ENCODE measurements at places on chromosomes 13 and 19.

DNA sequence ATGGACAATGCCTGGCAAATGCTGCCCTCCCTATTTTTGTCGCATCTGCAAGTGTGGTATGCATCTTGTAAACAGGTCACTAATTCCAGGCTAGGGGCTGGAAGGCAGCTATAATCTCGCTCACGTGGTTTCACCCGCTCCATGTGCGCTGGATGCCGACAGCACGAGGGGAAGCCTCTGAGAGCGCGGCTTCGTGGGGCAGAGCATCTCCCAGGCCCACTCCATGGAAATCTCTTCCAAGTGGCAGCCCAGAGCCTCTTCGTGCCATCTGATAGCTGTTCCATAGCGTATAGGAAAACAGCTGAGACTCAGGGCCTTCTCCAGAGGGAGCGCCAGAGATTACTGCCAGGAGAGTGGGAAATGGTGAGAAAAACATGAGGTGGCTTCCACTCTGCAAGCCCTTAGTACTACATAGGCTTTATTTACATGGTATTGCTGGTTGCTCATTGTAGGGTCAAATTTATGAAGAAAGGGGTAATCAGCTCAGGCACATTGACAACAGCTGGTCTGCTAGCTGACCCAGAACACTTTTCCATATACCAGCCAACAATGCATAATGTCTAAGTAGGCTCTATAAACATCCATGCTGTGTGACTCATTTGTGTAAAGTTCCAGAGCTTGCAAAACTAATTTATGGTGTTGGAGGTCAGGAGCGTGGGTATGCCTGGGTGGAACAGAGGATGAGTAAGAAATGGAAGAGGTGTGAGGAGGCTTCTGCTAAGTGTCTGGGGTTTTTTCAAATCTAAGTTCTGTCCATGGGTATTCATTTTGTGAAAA lies 165.2 kb downstream of the SHISA2 start:
- H3K27ac ChIP-seq, result no peak overlapping the region
- H3K36me3 ChIP-seq, result no peaks in the 10 kb centered on the region
- no peak for DNase-seq
- no peaks in the 10 kb centered on the region for H3K27me3 ChIP-seq
- peaks cover 5% of the 10 kb centered on the region for H3K4me1 ChIP-seq

- no peak overlapping the region for H3K4me3 ChIP-seq
- H3K27me3 ChIP-seq, result no peaks in the 10 kb centered on the region
Observed at GRCh38 chr13:34722922-34723321, 219.1 kb upstream of the NBEA start.

GRCh38 chr13:48626077-48626449 lies 27.7 kb upstream of the CYSLTR2 start:
- H3K27ac ChIP-seq, result no peak overlapping the region
- no peaks in the 10 kb centered on the region for H3K36me3 ChIP-seq
- no peak overlapping the region for H3K4me3 ChIP-seq
- H3K4me1 ChIP-seq, result no peaks in the 10 kb centered on the region
- H3K27me3 ChIP-seq, result no peaks in the 10 kb centered on the region

- H3K36me3 ChIP-seq, result peaks cover 7% of the 10 kb centered on the region
- DNase-seq, result no peak
- peaks cover 54% of the 10 kb centered on the region for H3K4me1 ChIP-seq
- no peak overlapping the region for H3K4me3 ChIP-seq
- H3K27me3 ChIP-seq, result no peaks in the 10 kb centered on the region
- no peak overlapping the region for H3K27ac ChIP-seq
Observed at GRCh38 chr19:18271433-18271841, 2.8 kb downstream of the IQCN start.

GRCh38 chr13:60372141-60372540 lies 24.9 kb upstream of the TDRD3 start:
- no peak for DNase-seq
- H3K36me3 ChIP-seq, result no peaks in the 10 kb centered on the region
- H3K4me1 ChIP-seq, result no peaks in the 10 kb centered on the region
- H3K27me3 ChIP-seq, result no peaks in the 10 kb centered on the region

GRCh38 chr19:43489310-43489709 lies 15.2 kb downstream of the PHLDB3 start:
- H3K4me3 ChIP-seq, result no peak overlapping the region
- DNase-seq, result no peak
- no peak overlapping the region for H3K27ac ChIP-seq
- no peaks in the 10 kb centered on the region for H3K27me3 ChIP-seq
- no peaks in the 10 kb centered on the region for H3K4me1 ChIP-seq

GRCh38 chr13:112331675-112332074 lies 44.5 kb upstream of the SPACA7 start:
- DNase-seq, result no peak
- H3K27ac ChIP-seq, result no peak overlapping the region
- peaks cover 69% of the 10 kb centered on the region for H3K27me3 ChIP-seq

GRCh38 chr13:70090036-70090723 lies 17.4 kb upstream of the ATXN8OS start:
- DNase-seq, result no peak
- no peaks in the 10 kb centered on the region for H3K4me1 ChIP-seq
- no peaks in the 10 kb centered on the region for H3K27me3 ChIP-seq

GRCh38 chr19:35478794-35479677 lies 11.2 kb downstream of the KRTDAP start:
- H3K4me1 ChIP-seq, result no peaks in the 10 kb centered on the region
- H3K36me3 ChIP-seq, result no peaks in the 10 kb centered on the region
- no peak overlapping the region for H3K4me3 ChIP-seq
- H3K27me3 ChIP-seq, result no peaks in the 10 kb centered on the region
- DNase-seq, result no peak
- H3K27ac ChIP-seq, result no peak overlapping the region

DNA sequence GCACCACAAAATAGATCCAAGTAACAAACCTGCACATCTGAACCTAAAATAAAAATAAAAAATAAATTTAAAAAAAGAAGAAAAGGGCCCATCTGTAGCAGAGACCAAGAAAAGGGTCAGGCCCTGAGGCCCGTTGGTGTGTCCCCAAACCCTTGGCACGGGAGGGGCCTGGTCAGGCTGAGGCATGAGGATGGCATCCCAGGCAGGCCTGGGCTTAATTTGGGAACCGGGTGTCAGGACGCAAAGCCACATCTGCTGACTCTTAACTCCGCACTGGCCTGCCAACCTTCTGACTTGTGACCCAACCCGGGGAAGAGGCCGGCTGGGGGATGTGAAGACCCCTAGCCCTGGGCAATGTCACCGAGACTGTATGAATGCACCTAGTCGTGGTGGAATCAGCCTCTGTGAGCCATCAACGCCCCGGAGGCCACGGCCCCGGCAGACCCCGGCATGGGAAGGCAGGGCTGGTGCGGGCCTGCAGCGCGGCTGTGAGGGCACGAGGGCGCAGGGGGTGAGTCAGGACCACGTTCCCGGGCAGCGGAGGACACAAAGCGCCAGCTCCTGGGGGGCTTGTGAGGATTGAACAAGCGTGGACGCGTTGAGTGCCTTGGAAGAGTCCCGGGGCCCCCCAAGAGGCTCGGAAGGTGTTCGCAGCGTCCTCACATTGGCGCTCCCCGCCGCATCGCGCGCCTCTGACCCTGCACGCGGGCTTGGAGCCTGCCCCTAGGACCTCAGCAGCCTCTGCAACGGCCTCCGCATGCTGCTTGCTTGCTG lies 38.2 kb downstream of the ATP12A start:
- no peak for DNase-seq
- no peaks in the 10 kb centered on the region for H3K4me1 ChIP-seq
- no peaks in the 10 kb centered on the region for H3K36me3 ChIP-seq

DNA sequence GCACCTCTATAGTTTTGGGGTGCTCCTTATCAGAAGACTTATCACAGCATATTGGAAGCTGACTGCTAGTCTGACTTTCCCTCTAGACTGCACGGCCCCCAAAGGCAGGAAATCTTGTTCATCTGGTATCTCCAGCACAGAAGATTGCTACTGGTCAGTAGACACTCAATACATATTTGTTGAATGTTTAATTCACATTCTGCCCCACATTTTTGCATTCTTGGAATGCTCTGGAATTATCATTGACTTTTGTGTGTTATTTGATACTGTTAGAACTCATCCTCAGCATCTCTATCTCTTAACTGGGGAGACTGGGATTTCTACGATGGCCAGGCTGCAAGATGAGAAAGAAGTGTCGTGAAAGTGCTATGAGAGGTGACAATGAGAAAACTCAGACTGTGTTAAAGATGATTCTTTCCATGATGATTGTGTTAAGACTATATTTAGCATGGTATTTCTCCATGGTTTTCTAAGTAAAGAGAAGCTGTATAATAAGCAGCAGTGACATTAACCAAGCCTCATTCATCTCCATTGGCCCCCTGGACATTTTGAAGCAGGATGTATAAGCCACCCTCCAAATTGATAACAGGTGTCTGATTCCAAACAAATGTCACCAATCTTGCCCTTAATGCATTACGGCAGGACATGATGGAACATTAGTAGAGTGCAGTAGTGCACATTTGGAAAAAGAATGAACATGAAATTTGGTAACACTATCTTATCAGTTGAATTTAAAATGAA lies 440.9 kb downstream of the RFC3 start:
- H3K27me3 ChIP-seq, result no peaks in the 10 kb centered on the region
- no peaks in the 10 kb centered on the region for H3K4me1 ChIP-seq
- H3K36me3 ChIP-seq, result no peaks in the 10 kb centered on the region
- H3K27ac ChIP-seq, result no peak overlapping the region
- DNase-seq, result no peak

GRCh38 chr13:33262594-33262993 lies 23.0 kb downstream of the STARD13 start:
- H3K4me3 ChIP-seq, result no peak overlapping the region
- no peaks in the 10 kb centered on the region for H3K27me3 ChIP-seq
- no peak for DNase-seq
- H3K27ac ChIP-seq, result peak overlapping the region; percentile 83

DNA sequence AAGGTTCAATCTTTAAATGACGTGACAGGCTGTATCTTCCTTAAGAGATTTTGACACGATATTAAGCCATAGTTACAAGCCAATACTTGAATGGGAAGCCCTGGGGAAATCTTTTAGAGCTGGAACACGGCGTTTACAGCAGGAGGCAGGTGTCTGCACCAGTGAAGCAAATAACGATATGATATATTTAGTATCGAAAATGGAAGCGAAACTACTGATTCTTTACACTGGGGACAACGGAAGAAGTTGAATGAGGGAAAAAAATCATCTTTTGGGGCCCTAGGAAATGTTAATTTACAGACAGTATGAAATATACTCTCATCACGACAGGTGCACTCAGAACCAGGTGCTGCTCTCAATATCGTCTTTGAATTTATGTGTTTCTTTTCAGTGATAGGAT lies 793.9 kb upstream of the PCDH20 start:
- H3K4me3 ChIP-seq, result no peak overlapping the region
- H3K36me3 ChIP-seq, result no peaks in the 10 kb centered on the region
- H3K27me3 ChIP-seq, result no peaks in the 10 kb centered on the region
- DNase-seq, result no peak

DNA sequence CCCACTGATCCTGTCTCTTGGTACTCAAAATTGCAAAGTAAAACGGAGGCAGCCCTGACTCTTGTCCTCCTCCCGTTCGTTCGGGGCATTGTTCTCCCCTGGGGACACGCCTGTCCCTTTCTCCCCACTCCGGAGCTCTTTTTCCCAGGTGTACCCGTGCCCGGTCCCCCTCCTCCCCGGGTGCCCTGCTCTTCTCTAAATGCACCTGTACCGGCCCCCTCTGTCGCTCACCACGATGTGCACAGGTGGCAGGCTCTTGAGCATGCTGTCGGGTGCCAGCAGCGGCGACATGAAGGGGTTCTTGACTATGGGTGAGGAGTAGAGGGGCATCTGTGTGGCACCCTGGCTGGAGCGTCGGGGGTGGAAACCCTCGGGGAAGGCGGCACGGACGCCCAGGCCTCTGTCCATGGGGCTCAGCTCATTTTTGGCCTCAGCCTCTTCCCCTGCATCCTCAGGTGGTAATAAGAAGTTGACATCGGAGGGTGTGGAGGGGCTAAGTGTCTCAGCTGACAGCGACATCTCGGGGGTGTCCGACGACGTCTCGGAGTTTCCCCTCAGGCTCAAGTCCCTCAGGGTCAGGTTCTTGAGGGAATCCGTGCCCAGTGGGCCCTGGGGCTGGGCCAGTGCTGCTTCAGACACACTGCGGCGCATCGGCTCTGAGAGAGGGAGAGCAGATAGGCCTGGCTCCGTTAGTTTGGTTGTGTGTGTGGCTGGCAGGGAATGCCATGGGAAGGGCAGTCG lies 12.4 kb upstream of the CNFN start:
- DNase-seq, result no peak
- H3K4me3 ChIP-seq, result peak overlapping the region; percentile 77
- no peak overlapping the region for H3K27ac ChIP-seq
- H3K27me3 ChIP-seq, result no peaks in the 10 kb centered on the region
- H3K36me3 ChIP-seq, result peaks cover 32% of the 10 kb centered on the region

DNA sequence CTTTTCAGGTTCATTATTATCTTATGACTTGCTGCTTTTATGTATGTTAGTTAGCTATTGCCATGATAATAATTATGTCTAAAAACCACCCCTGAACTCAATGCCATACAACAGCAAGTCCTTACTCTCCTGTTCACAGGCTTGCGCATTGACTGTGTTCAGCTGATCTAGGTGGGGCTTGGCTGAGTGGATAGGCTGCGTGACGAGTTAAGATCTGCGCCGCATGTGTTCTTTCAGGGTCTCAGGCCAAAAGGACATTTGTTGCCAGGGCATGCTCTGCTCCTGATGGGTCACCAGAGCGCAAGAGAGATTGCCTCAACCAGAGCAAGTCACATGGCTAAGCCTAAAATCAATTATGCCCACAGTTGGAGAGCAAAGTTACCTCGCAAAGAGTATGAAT lies 859 bp downstream of the ZNF568 start:
- H3K27ac ChIP-seq, result peak overlapping the region; percentile 86
- H3K4me3 ChIP-seq, result peak overlapping the region; percentile 55
- peaks cover 10% of the 10 kb centered on the region for H3K4me1 ChIP-seq
- DNase-seq, result no peak

DNA sequence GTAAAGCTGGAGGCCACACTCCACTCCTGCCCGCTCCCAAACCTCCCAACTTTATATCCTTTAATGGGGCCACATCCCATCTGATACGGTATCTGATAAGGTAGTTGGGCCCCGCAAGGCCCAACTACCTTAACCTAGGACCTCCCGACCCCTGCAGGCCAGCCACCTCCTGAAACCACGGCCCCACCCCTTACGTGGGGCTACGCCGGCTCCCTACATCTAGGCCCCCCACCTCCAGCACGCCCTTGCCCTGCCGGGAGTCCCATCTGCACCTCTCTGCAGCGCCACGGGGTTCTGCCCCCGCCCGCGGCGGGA lies 2.2 kb downstream of the IGFLR1 start:
- peaks cover 15% of the 10 kb centered on the region for H3K36me3 ChIP-seq
- peak overlapping the region; percentile 74 for H3K4me3 ChIP-seq
- H3K27me3 ChIP-seq, result no peaks in the 10 kb centered on the region
- peaks cover 22% of the 10 kb centered on the region for H3K4me1 ChIP-seq
- no peak for DNase-seq

DNA sequence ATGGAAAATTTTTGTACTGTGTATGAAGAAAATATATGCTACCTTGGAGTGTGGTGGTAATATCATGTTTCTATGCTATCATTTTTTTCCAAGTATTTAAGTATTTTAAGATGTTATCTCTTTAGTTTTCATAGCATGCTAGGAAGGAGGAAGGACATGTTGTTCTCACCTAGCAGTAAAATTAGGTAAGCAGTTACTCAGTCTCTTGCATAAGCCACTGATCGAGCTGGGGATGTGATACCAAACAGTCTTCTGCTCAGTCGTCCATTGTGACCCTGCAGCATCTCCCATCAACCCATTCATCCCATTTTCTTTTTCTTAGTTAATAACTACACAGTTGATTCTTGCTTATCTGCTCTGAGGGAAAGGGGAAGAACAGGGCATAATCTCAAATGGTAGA lies 130.6 kb downstream of the KLF5 start:
- DNase-seq, result no peak
- no peak overlapping the region for H3K4me3 ChIP-seq
- peaks cover 30% of the 10 kb centered on the region for H3K4me1 ChIP-seq
- no peaks in the 10 kb centered on the region for H3K27me3 ChIP-seq
- H3K36me3 ChIP-seq, result no peaks in the 10 kb centered on the region

Data from esophagus squamous epithelium (tissue), 5 donors.